ENCODE measurements at places on chromosomes 13 and 19. TPM values are rescaled to one million over a fixed set of nuclear protein-coding genes. Genes with fewer than 3 reads are reported as not detected.

DNA sequence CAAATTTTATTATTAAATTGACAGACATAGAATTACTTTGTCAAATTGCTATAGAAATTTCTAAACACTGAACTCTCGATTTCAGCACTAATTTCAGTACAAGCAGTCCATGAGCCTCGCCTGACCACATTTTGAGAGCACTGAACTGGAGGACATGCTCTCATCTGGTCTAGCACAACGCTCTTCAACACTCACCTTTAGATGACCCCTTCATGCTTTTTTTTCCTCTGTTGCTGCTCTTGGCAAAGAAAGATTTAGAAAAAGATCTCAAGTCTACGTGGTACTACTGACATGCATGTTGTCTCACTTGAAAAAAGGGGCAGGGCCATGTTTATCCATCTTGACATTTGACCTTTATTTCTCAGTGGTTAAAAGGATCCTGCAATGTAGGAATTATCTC lies 981.5 kb downstream of the DIAPH3 start:
- no peak overlapping the region for H3K27ac ChIP-seq
- H3K4me3 ChIP-seq = no peak overlapping the region
- DNase-seq = no peak
- no peaks in the 10 kb centered on the region for H3K27me3 ChIP-seq

GRCh38 chr13:77425705-77426104 lies 98.8 kb upstream of the MYCBP2 start:
- H3K4me1 ChIP-seq = no peaks in the 10 kb centered on the region
- no peaks in the 10 kb centered on the region for H3K36me3 ChIP-seq
- H3K27me3 ChIP-seq = no peaks in the 10 kb centered on the region
- DNase-seq = no peak
- H3K4me3 ChIP-seq = no peak overlapping the region
- no peak overlapping the region for H3K27ac ChIP-seq

GRCh38 chr19:48196933-48197665 lies 26.6 kb downstream of the ZSWIM9 start:
- no peaks in the 10 kb centered on the region for H3K27me3 ChIP-seq
- no peak overlapping the region for H3K27ac ChIP-seq
- peak; percentile 25 for DNase-seq
- no peak overlapping the region for H3K4me3 ChIP-seq

DNA sequence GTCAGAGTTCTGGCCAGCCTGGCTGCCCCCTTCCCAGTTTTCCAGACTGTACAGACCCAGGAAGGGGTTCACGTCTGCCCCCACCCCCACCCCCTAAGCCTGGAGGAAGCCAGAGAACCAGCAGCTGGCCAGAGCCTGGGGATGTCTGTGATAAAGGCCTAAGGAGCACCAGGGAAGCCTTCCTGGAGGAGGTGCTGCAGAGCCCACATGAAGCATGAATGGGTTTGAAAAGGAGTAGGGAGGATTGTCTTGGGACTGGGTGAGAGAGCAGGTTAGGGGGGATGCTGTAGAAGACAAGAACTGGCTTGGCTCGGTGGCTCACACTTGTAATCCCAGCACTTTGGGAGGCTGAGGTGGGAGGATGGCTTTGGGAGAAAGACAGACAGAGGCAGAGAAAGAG lies 5.8 kb downstream of the SHKBP1 start:
- no peak overlapping the region for H3K27ac ChIP-seq
- no peak overlapping the region for H3K4me3 ChIP-seq
- DNase-seq = no peak
- H3K27me3 ChIP-seq = no peaks in the 10 kb centered on the region
- peaks cover 5% of the 10 kb centered on the region for H3K36me3 ChIP-seq
- H3K4me1 ChIP-seq = peaks cover 5% of the 10 kb centered on the region

- H3K27ac ChIP-seq = peak overlapping the region; percentile 17
- H3K4me3 ChIP-seq = no peak overlapping the region
- H3K27me3 ChIP-seq = no peaks in the 10 kb centered on the region
- peak; percentile 60 for DNase-seq
- H3K36me3 ChIP-seq = no peaks in the 10 kb centered on the region
- H3K4me1 ChIP-seq = peaks cover 8% of the 10 kb centered on the region
Measured at GRCh38 chr19:13181747-13182388, 31.7 kb downstream of the IER2 start.

DNA sequence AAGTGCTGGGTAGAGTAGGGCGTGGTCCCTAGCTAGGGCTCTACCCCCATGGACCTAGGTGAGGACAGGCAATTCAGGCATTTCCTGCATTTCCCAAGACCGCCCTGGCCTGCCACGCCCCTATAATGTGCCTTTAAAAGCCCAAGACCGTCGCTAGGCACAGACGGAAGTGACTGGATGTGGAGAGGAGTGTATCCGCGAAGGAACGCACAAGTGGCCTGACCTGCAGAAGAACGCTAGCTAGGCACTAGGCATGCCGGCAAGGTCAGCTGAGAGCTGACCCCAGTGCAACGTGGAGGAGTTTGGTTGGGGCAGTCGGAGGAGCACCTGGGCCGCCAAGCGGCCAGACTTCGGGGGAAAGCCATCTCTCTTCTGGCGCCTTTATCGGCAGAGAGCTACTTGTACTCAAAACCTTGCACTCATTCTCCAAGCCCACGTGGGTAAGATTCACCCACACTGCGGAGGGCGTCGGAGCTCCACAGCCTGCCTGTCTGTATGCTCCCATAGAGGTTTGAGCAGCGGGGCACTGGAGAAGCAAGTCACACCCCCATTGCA lies 370.0 kb downstream of the FGF9 start:
- H3K27ac ChIP-seq = no peak overlapping the region
- no peaks in the 10 kb centered on the region for H3K36me3 ChIP-seq
- no peaks in the 10 kb centered on the region for H3K4me1 ChIP-seq
- no peaks in the 10 kb centered on the region for H3K27me3 ChIP-seq

SIRT6 gene
- 37.2 TPM for polyA plus RNA-seq

- no peak overlapping the region for H3K27ac ChIP-seq
- no peaks in the 10 kb centered on the region for H3K36me3 ChIP-seq
- no peak for DNase-seq
Measured at GRCh38 chr13:43397111-43397510, 373.7 kb downstream of the DNAJC15 start.

- no peak for DNase-seq
- H3K4me1 ChIP-seq = no peaks in the 10 kb centered on the region
- H3K4me3 ChIP-seq = no peak overlapping the region
- no peaks in the 10 kb centered on the region for H3K27me3 ChIP-seq
Measured at GRCh38 chr13:48110931-48111721, 16.2 kb upstream of the MED4 start.

DNA sequence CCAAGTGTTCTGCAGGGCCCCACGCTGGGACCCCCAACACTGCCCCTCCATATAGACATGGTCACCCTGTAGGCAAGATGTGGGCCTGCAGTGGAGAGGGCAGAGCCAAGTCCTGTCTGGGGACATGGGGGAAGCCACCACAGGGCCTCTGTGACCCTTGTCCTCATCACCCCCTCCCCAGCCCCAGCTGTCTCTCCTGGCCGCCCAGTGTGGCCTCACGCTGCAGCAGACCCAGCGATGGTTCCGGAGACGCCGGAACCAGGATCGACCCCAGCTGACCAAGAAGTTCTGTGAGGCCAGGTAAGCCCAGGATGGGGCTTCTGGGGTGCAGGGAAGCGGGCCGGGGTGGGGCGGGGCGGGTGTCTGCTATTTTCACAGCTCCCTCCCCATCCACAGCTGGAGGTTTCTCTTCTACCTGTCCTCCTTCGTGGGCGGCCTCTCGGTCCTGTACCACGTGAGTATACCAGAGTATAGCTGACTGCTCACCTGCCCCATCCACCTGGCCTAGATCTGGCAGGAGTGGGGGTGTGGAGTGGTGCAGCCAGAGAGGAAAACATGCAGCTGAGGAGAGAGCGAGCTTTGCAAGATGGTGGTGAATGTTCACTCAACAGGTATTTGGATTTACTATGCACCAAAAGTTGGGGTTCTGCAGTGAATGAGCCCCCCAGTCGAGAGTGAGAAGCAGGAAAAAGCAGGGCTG lies 46.4 kb downstream of the CERS4 start:
- H3K4me1 ChIP-seq = no peaks in the 10 kb centered on the region
- no peak overlapping the region for H3K27ac ChIP-seq
- no peak overlapping the region for H3K4me3 ChIP-seq
- DNase-seq = no peak

FREM2 gene
- polyA plus RNA-seq = not detected

DENND1C gene
- 0.11 TPM for polyA plus RNA-seq

Data from SK-N-SH (cell line).